ENCODE measurements at places on chromosomes 5 and 9.

DNA sequence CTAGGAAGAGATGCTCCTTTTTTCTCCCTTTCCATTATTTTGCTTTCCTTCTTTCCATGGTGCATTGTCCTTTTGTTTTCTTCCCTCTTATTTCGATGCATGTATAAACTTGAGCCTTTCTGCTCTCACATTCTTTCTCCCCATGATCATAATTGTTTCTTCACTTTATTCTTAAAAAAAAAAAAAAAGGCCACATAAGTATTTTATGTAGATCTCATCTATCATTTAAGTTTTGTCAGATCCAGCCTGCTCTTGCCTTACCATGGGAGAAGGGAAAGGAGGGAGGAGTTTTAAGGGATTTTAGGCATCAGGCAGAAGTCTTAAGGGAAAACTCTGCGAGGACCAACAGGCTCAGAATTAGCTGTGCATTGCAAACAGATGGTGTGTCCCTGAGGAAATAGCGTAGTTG lies 11.1 kb downstream of the TGFBR1 start:
- no peak for DNase-seq

GRCh38 chr5:850511-851006 lies at the start of gene ZDHHC11:
TSS of gene ZDHHC11 (minus strand) at chr5:850986. CDS start at chr5:850602, 384 bp downstream.
- no peak for DNase-seq

GRCh38 chr9:86405086-86405491 lies 50.9 kb upstream of the TUT7 start:
- DNase-seq, result no peak

- DNase-seq, result no peak
Measured at GRCh38 chr5:101035425-101035824, 132.3 kb upstream of the ST8SIA4 start.

- no peak for DNase-seq
Measured at GRCh38 chr5:113520899-113521298, 7.4 kb downstream of the YTHDC2 start.

DNA sequence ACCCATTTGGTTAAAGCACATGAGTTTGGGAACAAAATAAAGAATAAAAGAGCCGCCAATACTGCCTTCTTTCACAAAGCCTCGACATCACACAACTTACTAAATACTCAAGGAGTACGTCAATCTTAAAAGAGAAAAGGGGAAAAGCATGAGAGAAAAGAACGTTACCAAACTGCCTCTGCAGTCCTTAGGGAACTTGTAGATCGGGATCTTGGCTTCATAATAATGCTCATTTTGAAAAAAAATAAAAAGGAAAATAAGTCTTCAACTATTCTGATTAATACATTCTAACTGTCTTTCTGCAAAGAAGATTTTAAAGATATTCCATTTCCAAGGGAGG lies 618.4 kb downstream of the PDE4D start:
- DNase-seq, result no peak

DNA sequence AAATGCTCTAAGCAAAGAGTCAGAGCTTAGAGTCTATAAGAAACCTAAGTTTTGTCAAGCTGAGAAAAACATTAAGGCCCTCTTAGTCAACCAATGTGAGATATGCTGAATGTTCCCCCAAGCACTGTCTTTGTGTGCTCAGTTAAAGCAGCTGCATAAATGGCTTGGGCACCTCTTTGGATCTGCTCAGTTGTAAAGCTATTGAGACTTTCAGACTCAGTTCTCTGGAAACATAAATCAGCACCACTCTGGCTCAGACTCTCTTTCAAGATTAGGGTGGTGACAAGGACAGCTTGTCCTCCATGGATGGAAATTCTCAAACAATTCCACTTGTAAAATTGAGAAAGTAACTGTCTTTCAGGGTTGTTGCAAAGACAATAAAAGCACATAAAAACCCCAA lies 807.9 kb downstream of the PRELID2 start:
- no peak for DNase-seq

DNA sequence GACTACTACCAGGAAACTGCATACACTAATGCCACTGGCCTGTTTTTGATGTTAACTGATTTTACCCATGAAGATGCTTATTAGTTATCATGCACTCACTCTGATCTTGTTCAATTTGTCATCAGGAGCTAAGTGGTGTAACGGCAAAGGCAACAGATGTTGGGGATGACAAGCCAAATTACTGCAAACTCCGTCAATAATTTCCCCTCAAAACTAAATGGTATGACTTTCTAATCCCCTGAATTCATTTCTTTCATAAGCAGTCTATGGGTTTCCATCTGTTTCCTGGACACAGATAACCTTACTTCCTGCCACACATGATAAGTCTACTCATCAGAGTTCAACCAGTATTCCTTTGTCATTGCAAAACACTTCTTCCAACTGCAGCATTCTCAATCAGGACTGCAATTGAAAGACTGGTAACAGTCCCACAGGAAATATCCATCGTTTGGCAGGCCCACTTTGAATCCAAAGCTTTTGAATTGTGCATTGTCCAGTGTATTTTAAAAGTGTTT lies 96.2 kb upstream of the SMC2 start:
- DNase-seq, result no peak

DNA sequence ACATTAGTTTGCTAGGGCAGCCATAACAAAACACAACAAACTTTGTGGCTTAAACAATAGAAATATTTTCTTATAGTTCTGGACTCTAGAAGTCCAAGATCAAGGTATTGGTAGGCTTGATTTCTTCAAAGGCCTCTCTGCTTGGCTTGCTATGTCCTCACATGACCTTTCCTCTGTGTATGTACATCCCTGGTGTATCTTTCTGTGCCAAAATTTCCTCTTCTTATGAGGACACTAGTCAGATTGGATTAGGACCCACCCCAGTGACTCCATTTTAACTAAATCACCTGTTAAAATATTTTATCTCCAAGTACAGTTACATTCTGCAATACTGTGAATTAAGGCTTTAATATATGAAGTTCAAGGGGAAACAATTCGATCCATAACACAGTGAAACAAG lies 168.9 kb upstream of the CCNH start:
- DNase-seq, result no peak

DNA sequence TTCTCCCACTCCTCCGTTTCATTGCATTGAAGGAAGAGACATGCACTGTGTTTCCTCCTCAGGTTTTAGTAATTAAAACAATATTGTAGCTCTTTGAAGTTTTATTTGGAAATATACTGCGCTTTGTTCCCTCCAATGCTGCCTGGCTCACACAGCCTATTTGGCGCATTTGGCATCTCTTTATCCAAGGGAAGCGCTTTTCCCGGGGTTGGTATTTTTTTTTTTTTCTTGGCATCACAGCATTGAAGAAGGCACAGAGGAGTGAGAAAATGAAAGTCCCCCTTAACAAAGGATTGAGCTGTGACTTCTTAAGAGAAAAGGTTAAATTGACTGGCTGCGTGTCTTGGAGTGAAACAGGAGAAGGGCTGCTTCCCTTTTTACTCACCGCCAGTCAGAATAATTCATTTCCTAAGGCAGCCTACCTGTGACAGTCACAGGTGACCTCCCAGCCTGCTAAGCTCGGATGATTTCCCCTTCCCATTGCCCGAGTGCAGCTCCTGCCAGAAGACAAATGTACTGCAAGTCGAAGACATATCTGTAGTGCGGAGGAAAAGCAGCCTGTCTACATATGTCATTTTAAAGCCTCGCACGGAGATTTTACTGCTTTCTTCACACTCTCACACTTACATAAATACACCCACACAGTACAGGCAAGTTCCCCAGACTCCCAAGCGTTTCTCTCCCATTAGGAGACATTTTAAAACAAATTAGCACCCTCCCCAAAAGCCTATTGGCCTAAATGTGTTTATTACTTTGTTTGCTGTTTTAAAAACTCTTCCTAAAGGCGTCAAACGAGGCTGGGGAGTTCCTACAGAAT lies 665.5 kb upstream of the ZNF608 start:
- no peak for DNase-seq

- no peak for DNase-seq
Measured at GRCh38 chr9:18675332-18675731, 201.4 kb downstream of the ADAMTSL1 start.

- no peak for DNase-seq
Measured at GRCh38 chr5:136215812-136216211, 22.9 kb upstream of the SMIM32 start.

GRCh38 chr5:159601216-159601615 lies 270.9 kb upstream of the IL12B start:
- no peak for DNase-seq

GRCh38 chr9:89865357-89865756 lies 260.5 kb downstream of the GADD45G start:
- DNase-seq, result no peak

DNA sequence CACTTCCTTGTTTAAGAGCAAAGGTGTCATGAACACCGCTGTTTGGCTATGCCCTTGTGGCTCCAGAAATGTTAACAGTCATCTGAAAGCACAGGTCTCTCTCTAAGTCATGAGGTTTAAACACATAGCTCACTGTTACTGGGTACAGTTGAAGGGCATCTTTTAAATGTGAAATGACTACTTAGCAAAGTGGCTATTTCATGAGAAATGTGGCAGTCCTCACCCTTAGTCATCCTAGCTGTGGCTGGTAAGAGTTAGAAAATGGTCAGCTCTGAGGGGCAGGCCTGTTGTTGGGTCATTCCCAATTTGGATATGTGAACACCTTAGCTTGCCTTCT lies 24.2 kb upstream of the TMEM171 start:
- DNase-seq, result no peak

GRCh38 chr5:111800351-111800750 lies 43.4 kb upstream of the NREP start:
- no peak for DNase-seq

GRCh38 chr5:138663009-138663408 lies 87.8 kb upstream of the HSPA9 start:
- DNase-seq, result no peak

- no peak for DNase-seq
Measured at GRCh38 chr5:50786073-50786472, 119.6 kb downstream of the PARP8 start.

DNA sequence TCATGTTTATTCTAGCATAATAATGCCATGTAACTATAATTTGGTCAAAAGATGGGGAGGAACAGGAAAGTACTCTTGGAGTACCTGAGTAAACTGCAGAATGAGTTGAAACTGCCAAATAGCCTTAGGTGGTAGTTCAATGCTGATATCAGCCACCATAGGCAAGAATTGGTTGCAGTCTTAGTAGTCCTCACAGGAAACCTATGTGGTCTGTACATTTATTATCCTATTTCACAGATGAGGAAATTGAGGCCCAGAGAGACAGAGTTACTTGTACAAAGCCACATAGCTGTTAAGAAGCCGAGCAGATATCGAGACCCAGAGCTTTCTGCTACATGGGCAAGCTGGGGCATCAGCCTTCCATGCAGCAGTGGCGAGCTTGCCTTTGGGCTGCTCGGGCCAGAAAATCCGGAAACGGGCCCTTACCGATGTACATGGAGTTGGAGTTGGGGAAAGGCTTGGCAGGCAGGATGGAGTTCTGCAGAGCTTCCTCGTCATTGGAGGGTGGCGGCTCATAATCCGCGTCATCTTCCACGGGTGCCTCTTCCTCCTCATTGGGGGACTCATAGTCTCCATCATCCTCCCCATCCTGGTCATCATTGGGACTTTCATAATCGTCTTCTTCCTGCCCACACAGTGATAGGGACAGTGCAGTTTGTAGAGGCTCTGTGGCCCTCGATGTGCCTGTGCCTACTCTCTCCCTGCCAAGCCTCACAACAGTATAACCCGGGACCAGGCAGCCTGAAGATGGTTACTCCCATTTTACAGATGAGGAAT lies 27.1 kb downstream of the LCP2 start:
- DNase-seq, result no peak

- DNase-seq, result no peak
Measured at GRCh38 chr9:69044240-69045219, 9.0 kb downstream of the FXN start.

GRCh38 chr5:124121198-124121597 lies 609.2 kb downstream of the CSNK1G3 start:
- DNase-seq, result no peak

DNA sequence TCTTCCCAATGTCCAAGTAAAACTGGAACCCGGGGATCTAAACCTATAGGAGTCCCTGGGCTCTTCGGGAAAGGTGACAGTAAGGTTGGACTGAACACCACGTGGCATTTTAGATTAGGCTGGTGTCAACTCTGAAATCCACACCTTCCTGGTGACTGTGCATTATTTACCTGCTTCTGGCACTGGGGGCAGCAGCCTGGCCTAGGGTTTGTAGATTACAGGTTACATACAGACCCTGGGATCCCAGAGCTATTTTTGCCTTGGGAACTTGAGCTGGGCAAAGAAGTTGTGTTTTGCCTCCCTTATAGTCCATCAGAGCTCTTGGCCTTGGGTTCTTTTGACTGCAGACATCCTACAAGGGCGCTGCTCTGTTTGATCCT lies 173.2 kb downstream of the DAB2IP start:
- no peak for DNase-seq

DNA sequence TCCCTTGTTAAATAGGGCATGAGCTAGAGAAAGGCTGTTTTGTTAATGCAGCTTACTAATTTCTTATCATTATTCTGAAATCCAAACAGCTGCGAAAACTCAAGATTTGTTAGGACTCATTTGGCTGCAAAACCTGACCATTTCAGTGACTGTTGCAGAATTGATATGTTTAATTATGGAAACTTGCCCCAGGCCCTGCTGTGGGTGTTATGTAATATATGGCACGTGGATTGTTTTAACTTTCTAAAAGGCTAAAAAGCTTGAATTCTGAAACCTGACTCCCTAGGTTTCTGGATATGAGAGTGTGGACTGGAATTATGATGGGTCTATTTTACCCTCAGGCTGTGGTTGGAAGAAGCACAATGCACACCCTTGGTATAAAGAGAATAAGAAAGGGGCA lies 4.4 kb downstream of the IL9 start:
- no peak for DNase-seq

DNA sequence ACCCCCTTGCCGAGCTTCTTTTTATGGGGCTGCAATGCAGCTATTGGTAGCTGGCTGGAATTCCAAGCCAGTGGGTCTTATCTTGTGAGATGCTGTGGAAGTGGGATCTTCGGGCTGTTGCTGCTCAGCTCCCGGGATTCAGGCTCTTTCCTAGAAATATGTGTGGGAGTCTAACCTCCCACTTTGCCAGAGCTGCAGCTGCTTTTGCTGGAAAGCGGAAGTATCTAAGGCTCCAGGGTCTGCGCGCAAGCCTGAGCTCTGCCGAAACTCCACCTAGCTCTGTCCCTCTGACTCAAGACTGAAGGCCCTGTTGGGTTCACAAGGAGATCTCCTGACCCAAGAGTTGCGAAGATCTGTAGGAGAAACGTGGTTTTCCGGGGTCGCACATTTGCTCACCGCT lies 151.1 kb upstream of the ANKRD55 start:
- DNase-seq, result no peak

- DNase-seq, result no peak
Measured at GRCh38 chr5:15489571-15490235, 10.3 kb upstream of the FBXL7 start.

DNA sequence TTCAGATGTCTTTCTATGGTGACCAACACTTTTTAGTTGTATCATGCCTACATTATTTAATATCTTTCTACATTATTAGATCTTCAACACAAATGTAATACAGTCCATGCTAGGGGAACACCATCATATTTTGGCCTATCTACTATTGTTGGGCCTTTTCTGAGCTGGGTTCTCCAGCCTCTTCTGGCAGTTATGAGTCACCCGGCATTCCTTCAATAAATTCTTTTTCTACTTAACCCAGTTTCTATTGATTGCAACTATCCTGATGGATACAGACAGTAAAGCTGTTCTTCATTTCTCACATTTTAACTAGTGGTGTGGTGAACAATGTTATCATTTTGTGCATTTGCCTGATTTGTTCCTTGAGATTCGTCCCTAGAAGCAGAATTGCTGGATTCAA lies 529.3 kb downstream of the BNC2 start:
- no peak for DNase-seq

- DNase-seq, result no peak
Measured at GRCh38 chr5:157366741-157367674, 93.0 kb upstream of the NIPAL4 start.

Measured in HL-60 (cell line).